ENCODE measurements at places on chromosomes 5 and 9.

- DNase-seq: no peak
Measured at GRCh38 chr5:106801554-106801953, 869.2 kb downstream of the EFNA5 start.

GRCh38 chr5:14475045-14475444, 106.5 kb upstream of the OTULINL start:
- DNase-seq: no peak

DNA sequence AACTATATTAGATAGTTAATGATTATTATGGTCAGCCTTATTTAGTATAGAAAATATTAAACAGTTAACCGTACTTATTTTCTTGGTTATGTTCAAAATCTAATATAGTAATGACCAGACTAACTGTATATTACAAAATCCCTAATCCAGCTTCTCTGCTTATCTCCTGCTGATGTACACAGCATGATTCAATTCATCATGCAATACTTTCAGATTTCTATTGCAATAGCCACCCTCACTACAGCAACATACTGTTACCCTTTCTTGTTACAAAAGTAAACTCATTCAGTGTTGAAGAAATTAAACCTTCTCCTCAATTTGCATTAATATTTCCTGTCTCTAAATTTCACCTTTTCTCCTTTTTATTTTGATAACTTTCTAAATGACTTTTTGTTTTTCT, 1375.0 kb upstream of the NUDT12 start:
- no peak for DNase-seq

DNA sequence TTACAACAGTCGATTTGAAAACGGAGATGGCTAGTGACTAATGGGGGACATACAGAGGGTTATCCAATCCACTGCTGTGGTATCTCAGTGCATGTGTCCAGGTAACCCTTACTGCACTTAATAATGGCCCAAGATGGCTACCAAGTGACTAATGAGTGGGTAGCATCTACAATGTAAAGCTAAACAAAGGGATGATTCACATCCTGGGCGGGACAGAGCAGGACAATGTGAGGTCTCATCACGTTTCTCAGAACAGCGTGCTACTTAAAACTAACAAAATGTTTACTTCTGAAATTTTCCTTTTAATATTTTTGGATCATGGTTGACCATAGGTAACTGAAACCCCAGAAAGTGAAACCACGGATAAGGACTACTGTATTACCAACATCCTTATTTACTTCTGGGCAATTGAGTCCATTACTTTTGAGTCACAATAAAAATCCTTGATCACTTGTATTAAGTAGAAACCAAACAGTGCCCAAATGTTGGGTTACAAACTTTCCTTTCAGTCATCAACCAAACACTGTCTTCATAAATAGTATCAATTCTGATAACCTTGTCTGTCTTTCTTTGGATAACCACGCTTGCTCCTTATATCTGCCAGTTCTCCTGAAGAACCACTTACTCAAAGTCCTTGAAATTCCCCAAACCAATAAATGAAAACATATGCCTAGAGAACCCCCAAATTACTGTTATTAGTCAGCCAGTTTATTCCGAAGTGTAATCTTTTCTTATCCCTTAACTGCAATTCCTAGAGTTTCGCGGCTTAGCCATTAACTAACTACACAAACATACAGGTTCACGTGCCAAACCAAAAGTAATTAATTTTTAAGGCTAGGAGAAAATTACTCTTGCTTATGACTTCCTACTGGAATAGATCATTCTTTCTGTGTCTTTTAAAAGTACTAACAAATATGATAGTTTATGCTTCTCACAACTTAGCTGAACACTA, 59.7 kb downstream of the ELL2 start:
- peak; percentile 17 for DNase-seq

GRCh38 chr9:74846766-74847165, 41.0 kb downstream of the TRPM6 start:
- no peak for DNase-seq

DNA sequence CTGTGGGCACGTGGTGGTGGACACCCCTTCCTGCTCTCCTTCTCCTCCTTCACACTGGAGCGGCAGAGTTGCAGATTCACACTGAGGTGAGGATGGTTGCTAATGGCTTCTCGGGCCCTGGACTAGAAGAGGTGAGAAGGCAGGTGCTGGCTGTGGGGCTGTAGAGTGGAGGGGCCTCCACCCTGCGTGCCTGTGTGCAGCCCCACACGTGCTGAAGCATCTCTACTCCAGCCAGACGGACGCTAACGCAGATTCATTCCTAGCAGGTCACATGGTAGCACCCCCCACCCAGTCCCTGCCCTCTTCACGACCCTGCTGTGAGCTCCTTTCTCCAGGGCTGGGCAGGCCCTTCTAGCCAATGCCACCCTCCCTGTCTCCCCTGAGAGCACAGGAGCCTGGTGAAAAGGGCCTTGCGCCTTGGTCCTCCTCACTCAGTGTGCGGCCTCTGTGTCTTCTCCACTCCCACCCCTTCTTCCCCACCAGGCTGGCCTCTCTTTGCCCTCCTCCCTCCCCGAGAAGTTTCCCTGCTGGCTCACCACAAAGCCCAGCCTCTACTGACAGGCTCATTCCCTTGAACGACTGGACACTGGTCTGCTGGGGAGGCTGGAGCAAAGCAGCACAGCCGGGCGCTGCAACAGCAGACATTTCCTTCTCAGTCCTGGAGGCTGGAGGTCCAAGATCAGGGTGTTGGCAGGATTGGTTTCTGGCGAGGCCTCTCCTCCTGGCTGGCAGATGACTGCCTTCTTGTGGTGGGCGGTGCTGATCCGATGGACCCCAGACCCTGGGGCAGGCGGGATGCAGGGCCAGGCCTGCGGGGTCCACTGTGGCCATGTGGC, 14.2 kb downstream of the CACNA1B start:
- DNase-seq: no peak

- DNase-seq: no peak
Measured at GRCh38 chr5:168707716-168708695, 128.8 kb upstream of the PANK3 start.

DNA sequence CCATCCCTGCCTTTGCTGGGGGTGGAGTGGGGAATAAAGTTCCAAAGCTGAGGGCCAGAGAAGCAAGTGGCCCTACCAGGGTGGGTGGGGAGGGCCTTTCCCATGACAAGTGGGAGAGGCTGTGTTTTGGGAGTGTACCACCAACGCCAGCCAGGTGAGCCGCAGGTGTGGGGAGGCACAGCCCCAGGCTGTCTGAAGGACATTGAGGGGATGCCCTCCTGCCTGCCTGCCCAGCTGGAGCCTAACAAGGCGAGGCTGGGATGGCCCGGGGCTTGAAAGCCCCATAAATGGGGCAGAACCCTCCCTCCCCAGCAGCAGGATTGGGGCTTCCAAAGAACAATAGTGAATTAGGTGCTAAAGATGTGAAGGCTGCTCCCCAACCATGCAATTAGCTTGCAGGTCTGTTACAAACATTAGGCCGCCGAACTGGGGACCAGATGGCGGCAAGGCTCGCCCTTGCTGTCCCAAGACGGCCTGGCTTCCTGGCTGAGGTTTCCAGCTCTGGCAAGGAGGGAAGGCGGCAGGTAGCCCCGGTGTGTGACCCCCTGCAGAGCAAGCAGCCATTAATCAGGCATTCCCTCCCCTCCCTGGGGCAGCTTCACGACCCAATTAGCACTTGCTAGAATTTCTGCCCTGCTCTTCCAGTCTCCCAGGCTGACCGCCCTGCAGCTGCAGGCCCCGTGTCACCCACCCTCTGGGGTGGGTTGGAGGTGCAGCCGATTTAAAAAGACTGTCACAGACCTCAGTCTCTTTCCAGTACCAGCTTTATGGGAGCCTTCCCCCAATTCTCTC, 42.9 kb downstream of the FGF18 start:
- DNase-seq: no peak

GRCh38 chr5:122516432-122516743, 204.4 kb downstream of the SNCAIP start:
- DNase-seq: no peak

- peak; percentile 64 for DNase-seq
Measured at GRCh38 chr5:38557308-38557710, 863 bp upstream of the LIFR start.

- no peak for DNase-seq
Measured at GRCh38 chr9:12814877-12815237, 40.0 kb downstream of the LURAP1L start.

- no peak for DNase-seq
Measured at GRCh38 chr5:22070186-22070728, 782.9 kb downstream of the CDH12 start.

DNA sequence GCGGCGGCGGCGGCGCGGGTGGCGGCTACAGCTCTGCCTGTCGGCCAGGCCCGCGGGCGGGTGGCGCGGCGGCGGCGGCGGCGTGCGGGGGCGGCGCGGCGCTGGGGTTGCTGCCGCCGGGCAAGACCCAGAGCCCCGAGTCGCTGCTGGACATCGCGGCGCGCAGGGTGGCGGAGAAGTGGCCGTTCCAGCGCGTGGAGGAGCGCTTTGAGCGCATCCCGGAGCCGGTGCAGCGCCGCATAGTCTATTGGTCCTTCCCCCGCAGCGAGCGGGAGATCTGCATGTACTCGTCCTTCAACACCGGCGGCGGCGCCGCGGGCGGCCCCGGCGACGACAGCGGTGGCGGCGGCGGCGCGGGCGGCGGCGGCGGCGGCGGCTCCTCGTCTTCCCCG, 296 bp downstream of the ZSWIM6 start:
- no peak for DNase-seq

- DNase-seq: no peak
Measured at GRCh38 chr5:60538955-60539866, 160.8 kb downstream of the DEPDC1B start.

- DNase-seq: no peak
Measured at GRCh38 chr9:12133416-12133815, 559.8 kb upstream of the TYRP1 start.

- DNase-seq: no peak
Measured at GRCh38 chr9:27339661-27340284, 42.8 kb upstream of the EQTN start.

- no peak for DNase-seq
Measured at GRCh38 chr5:125281667-125282066, 535.2 kb upstream of the ZNF608 start.

- DNase-seq: no peak
Measured at GRCh38 chr9:106450549-106450948, 412.4 kb upstream of the ZNF462 start.

DNA sequence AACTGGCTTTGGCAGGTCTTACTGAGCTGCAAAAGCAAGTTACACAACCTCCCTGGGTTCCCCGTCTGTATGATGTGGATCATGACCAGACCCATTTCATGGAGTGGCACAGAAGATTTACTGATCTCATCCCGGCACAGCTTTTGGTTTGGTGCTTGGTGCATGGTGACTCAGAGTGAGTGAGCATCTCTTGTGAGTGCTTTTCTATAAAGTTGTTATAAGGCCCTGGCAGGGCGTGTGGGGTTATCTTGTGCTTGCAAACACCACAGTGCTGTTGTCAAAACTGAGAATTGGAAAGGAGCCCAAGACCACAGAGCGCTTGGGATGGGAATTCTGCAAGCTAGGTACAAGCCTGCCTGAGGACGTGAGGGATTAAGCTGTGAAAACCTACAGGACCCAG, 425.2 kb downstream of the GADD45G start:
- DNase-seq: no peak
